ENCODE measurements at places on chromosomes 5 and 9.
A peak's percentile ranks its signal among the peaks of the same experiment; 100 is the strongest.

GRCh38 chr9:2060424-2060823, 45.3 kb downstream of the SMARCA2 start:
- peak; percentile 64 for DNase-seq

- DNase-seq = no peak
These were observed 256.9 kb downstream of the MAN2A1 start for GRCh38 chr5:109946610-109947009.

DNA sequence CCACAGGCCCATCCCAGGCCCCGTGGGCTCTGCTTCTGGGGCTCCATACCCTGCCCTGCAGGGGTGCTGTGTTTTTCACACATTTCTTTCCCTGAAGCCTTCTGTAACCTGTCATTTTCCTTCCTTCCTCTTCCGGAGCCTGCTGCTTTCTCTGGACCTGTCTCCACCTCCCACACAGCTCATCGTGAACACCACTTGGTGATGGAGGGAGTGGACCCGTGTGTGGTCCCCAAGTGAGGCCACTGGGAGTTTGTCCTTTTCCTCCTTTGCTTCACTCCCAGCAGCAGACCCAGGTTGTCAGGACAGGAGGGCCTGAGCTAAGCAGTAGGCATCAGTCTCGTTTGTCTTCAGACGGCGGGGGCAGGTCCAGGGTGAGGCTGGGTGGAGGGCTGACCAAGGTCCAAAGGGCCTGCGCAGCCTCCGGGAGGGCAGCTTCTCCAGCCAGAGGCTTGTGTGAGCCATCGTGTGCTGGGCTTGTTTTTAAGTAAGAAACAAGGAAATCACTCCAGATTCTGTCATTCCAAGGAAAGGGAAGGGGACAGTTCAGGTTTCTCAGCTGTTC, 5.8 kb upstream of the POMT1 start:
- DNase-seq = no peak

- DNase-seq = no peak
These were observed 11.0 kb downstream of the NELFB start for GRCh38 chr9:137266162-137266527.

DNA sequence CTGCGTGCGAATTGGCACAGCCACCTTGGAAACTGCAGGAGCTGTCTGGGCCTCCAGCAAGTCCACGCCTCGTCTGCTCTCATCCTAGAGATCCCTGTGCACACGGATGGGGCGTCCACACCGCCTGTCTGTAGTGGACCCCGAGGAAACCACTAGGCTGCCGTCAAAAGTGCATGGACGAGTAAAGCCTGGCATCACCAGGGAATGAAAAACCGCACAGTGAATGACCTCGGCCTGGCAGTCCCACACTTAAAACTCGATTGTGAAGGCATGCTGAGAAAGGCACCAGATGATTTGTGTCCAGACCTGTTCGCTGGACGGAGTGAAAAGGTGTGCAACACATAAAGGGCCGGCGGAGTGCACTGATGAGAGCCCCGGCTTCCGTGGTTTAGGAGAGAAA, 50.8 kb downstream of the MRPL36 start:
- DNase-seq = no peak

DNA sequence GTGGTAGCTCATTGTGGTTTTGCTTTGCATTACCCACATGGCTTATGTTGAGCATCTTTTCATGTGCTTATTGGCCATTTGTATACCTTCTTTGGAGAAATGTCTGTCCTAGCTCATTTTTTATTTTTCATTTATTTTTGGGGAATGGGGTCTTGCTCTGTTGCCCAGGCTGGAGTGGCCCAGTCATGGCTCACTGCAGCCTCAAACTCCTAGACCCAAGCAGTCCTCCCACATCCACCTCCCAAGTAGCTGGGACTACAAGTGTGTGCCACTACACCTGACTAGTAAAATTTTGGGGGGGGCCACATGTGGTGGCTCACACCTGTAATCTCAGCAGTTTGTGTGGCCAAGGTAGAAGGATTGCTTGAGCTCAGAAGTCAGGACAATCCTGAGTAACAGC, 77.4 kb downstream of the UBE2R2 start:
- DNase-seq = no peak

DNA sequence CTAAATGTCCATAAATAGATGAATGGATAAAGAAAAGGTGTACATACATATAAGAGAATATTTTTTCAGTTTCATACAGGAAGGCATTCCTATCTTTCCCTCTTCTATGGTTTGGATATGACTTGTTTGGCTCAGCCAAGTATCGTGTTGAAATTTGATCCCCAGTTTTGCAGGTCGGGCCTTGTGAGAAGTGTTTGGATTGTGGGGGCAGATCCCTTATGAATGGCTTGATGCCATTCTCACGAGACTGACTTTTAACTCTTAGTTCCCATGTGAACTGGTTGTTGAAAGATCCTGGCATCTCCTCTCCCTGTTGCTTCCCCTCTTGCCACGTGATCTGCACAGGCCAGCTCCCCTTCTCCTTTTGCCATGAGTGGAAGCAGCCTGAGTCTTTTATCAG, 421.1 kb upstream of the FTMT start:
- DNase-seq = peak; percentile 1

DNA sequence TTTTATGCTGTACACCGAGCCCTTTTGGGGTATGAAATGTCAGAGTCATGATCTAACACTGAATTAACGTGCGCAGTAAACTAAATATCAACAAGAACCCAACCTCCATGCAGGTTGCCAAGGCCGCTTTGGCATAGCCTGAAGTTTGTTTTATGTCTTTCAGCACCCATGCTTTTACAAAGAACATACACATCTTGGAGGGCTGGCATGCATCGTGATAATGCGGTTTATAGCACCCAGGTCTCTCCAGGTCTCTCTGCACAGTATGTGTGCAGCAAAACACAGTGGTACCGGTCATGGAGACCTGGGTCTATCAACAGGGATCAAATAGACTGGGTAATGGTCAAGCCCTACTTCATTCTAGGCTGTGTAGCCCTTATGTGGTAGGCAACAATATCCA, 11.8 kb downstream of the NPR3 start:
- no peak for DNase-seq

- DNase-seq = no peak
These were observed 133.0 kb upstream of the IQGAP2 start for GRCh38 chr5:76269932-76270610.

GRCh38 chr9:14399756-14400657, 86.1 kb upstream of the NFIB start:
- peak; percentile 71 for DNase-seq

GRCh38 chr5:14131855-14132503, 11.2 kb upstream of the TRIO start:
- DNase-seq = peak; percentile 57

GRCh38 chr5:39716532-39717028, 291.8 kb upstream of the DAB2 start:
- peak; percentile 54 for DNase-seq

DNA sequence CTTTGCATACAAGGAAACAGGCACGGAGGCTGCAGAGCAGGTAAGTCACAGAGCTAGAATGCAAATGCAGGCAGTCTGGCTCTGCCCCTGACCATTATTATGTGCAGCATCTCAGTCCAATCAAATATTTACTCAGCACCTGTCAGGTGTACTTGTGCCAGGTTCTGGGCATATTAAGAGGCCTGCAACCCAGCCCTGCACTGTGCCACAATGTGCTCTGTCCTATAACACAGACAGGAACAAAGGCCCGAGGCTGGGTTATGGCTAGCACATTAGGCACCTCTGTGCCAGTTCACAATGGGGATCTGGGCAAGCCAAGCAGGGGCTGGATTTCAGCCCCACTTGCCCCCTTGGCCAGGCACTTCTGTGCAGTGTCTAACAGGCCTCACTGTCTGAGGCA, 14.0 kb downstream of the ARL15 start:
- no peak for DNase-seq

DNA sequence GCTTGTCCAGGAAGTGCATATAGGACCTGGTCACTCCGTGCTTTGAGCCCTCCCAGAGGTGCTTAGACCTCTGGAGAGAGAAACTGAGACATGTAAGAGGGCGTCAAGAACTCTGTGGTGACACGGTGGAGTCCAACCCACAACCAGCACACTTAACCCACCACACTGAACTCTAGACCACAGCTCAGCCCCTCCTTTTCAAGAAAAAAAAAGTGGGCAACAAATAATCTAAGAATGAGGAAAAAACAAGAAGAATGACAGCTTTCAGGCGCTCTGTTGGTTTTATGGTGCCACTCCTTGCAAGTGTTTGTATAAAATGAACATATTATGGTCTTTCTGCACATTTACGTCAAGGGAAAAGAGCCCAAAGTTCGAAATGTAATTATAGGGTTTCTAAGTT, 50.2 kb upstream of the SNAPC3 start:
- DNase-seq = peak; percentile 5
